ENCODE measurements at places on chromosomes 3 and 15.

DNA sequence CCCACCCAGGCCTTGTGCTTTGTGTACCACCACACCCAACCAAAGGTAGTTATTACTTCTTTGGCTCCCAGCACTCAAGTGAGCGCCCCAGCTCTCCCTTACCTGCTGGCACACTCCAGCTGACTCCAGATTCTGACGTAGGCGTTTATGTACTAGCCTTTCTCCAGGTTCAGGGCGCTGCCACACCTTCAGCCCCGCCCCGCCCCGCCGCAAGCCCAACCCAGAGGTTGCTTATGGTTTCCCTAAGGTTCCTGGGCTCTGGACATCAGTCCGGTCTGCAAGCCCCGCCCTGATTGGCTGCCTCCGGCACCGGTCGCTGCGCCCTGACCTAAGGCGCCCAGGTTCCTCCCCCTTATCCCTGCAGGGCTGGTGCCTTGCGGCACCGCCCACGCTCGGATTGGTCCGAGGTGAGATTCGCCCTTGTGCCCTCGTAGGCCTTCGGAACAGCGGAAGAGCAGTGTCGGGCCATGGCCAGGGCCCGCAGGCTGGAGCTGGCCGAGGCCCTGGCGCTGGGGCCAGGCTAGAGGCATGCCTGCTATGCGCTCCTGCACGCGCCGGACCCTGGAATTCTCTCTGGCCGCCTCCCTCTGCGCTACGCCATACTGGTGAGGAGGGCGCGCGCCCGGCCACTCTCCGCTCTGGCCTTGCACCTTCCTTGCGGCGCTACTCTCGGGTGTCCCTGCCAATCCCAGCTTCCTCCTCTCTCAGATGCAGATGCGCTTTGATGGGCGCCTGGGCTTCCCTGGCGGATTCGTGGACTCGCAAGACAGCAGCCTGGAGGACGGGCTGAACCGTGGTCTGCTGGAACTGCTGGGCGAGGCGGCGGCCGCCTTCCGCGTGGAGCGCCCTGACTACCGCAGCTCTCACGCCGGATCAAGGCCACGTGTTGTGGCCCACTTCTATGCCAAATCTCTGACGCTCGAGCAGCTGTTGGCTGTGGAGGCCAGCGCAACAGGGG is 19.8 kb upstream of the NUDT16 start:
- peak; percentile 92 for DNase-seq

DNA sequence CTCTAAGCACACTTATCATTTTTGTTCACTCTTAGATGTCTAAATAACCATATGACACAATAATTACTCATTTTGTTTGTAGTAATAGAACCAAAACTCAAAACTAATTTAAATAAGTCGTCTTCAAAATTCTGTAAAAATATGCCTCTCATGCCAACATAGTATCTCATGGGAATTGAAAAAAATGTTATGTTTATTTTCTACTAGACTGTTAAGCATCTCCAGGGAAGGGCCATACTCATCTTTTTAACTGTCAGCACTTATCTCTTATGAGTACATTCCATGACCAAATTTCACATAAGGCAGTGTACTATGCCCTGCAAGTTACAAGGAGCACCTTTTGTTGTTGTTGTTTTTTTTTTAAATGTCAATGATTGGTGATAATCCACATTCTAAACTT is 18.3 kb upstream of the USF3 start:
- DNase-seq, result no peak

- DNase-seq, result no peak
These were observed 42.9 kb downstream of the LARP6 start for GRCh38 chr15:70810916-70811578.

DNA sequence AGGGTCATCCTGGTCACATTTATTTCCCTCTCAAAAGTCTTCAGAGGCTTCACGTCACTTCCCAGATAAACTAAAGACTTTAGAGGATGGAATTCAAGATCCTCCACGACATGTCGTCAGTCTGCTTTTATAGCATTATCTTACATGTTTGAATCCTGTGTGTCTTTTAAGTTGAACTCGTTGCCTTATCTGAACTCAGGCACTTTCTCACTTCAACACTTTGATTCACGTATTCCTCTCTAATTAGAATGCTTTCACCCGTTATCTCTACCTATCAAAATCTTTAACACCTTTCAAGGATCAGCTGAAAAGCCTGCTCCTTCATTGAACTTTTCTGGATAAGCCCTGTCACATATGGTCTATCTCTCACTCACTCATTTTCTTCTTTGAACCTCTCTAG is 97.1 kb downstream of the MAP2K5 start:
- DNase-seq, result no peak

DNA sequence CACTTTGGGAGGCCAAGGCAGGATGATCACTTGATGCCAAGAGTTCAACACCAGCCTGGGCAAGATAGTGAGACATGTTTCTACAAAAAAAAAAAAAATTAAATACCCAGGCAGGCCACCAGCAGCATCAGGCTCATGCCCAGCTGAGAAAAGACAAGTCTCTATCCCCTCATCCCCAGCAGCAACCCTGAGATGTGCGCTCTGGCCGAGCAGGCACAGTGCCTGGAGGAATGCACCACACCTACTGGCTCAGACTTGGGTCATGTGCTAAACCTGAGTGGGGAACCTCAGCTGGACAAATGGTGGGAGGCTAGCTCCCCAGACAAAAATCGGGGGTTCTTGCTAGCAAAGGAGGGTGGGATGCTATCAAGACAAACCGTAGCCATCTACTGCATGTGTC is 10.2 kb upstream of the CCDC174 start:
- DNase-seq, result no peak

- DNase-seq, result no peak
These were observed 310.2 kb downstream of the TBC1D5 start for GRCh38 chr3:17432236-17432635.

GRCh38 chr3:124686028-124686670 is 44.1 kb upstream of the UMPS start:
- DNase-seq, result no peak

GRCh38 chr3:128294999-128295468 is 141.8 kb downstream of the EEFSEC start:
- no peak for DNase-seq

Data from NCI-H510A (cell line).